ENCODE measurements at places on chromosomes 12 and 14.

DNA sequence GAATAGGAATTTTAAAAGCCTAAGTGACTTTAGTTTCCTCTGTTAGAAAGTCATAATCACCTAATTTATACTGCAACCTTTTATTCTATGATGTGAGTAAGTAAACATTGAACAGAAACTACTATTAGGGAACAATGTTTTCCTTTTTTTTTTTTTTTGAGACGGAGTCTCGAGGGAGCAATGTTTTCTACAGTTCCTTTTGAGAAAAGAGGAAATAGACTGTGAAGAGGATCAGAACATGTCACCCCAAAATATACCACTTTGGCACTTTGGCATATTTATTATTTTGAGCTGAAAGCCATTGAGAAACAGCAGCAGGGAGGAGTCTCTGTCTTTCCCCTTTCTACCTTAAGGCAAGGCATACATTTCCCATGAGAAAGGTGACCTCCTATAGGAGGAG is 162.7 kb upstream of the CNOT2 start:
- no peak for DNase-seq

- no peak for DNase-seq
Observed at GRCh38 chr12:91040096-91040755, 17.6 kb downstream of the KERA start.

DNA sequence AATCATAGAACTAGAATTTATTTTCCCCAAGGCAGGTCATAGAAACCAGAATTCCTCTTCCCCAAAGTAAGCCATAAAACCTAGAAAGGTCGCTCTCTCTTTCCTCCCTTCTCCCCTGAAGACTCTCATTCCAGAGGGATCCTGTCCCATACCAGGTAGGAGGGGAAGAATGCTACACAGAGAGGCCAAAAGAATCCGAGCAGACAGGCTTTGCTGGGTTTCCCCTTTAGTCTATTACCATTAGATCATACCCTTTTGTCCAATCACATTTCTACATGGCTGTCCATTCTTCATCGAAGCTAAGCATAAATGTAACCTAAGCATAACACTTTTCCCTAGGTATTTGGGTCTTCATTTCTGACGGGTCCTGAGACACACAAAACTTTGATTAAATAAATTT is 204.5 kb downstream of the SPTSSA start:
- DNase-seq: no peak

GRCh38 chr12:76341436-76342030 is 6.7 kb downstream of the BBS10 start:
- no peak for DNase-seq

DNA sequence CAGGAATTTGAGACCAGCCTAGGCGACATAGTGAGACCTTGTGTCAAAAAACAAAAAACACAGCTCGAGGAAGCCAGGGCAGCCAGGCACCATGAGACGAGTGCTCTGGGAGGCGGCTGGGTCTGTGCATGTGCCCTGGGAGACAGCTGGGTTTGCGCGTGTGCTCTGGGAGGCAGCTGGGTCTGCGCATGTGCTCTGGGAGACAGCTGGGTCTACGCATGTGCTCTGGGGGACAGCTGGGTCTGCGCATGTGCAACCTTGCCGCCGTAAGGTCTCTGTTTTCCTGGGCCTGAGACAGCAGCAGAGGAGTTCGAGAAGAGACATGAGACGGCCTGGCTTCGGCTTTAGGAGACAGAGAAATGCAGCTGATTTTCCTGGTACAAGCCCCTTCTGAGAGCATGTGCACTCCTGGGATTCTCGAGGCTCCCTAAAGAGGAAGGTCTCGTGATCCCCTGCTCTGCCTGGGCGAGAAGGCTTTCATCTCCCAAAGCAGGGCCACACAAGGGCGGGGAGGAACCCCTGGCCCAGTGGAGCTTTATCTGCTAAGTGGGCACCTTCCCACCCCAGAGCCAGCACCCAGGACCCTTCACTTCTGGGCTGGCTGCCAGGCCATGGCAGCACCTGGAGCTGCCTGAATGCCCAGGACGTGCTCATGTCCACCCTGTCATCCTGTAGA is 3.5 kb upstream of the BDKRB1 start:
- no peak for DNase-seq

- DNase-seq: no peak
Observed at GRCh38 chr12:132481345-132481744, 8.6 kb upstream of the FBRSL1 start.

GRCh38 chr12:131383291-131383690 is 327.6 kb upstream of the SFSWAP start:
- DNase-seq: no peak

GRCh38 chr12:109088818-109089217 is 4.5 kb downstream of the ALKBH2 start:
- no peak for DNase-seq

DNA sequence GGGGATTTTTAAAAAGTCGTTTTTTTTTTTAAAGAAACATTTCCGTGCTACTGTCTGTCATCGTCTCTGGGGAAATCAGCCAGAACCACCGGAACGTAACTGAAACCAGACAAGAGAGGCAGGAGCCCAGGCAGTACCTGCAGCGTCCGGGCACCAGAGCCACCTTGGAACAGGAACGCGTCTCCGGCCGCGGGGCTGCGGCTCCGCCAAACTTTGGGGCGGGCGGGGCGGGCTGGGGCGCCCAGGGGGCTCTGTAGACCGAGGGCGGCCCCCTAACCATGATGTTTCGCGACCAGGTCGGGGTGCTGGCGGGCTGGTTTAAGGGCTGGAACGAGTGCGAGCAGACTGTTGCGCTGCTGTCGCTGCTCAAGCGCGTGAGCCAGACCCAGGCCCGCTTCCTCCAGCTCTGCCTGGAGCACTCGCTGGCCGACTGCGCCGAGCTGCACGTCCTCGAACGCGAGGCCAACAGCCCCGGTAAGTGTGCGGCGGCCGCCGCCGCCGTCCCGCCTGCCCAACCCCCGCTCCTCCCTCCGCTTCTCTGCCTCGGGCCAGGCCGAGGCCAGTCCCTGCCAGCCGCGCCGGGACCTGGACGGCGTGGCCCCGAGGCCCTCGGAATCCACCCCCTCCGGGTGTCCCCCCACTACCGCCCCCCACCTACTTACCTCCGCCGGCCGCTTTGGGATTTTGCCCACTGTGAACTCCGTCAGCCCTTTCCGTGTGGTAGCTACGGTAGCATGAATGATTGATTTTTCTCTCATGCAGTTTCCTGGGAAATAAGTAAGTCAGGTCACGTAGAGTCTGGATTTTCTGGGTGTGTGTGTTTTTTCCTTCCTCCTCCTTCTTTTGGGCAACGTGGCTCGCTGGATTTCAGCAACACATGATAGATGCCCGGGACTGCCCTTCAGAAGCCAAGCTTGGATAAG is 972 bp downstream of the SAMD4A start:
- no peak for DNase-seq

GRCh38 chr14:93989939-93990338 is 7.2 kb upstream of the CCDC197 start:
- no peak for DNase-seq

Measured in A549 (cell line).